ENCODE measurements at places on chromosomes 5 and 9.

DNA sequence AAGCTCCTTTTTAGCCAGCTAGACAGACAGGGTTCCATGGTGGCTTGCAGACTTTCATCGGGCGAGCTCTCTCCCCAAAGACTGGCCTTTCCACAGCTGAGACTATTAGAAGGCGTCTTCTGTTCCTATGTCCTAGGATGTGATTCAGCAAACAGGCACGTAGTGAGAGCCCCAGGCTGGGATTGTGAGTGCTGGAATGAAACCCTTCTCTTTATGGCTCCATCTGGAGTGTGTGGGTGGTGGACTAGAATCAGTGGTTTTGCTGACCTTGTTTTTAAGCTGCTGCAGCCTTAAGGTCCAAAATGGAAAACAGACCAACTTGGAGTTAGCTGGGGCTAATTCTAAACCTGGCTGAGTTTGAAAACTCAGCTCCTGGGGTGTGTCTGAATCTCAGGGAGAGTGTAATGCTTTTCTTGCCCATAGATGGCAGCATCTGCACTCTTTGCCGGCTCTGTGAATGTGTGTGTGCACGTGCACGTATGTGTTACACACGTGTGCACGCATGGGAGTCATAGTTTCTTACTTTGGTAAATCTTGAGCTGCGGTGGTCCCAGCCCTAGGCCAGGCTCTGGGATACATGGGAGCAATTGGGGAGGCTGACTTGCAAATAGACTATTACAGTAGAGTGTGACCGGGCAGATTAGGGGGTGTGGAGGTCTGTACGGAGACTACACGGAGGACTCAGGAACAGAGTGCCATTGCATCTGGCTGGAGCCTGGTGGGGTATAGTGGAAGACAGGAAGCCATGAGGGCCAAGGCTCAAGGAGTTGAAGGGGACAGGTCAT is 10.7 kb downstream of the GSN start:
- DNase-seq: peak; percentile 72

- no peak for DNase-seq
These were observed 31.0 kb downstream of the CSF2 start for GRCh38 chr5:132104556-132104955.

- DNase-seq: no peak
These were observed 42.0 kb downstream of the NR3C1 start for GRCh38 chr5:143361438-143361837.

GRCh38 chr5:16546732-16547131 is 70.1 kb downstream of the RETREG1 start:
- no peak for DNase-seq

GRCh38 chr5:89932771-89933181 is 476.8 kb downstream of the CETN3 start:
- DNase-seq: no peak

- no peak for DNase-seq
These were observed 104.4 kb upstream of the GNA14 start for GRCh38 chr9:77752554-77752953.

- DNase-seq: no peak
These were observed 38.4 kb downstream of the ZSWIM6 start for GRCh38 chr5:61370506-61370905.

- DNase-seq: peak; percentile 82
These were observed at the start of gene TESK1 for GRCh38 chr9:35604578-35605350. Gene TESK1 (plus strand): TSS chr9:35605262. CDS start chr9:35605620, 358 bp downstream.

DNA sequence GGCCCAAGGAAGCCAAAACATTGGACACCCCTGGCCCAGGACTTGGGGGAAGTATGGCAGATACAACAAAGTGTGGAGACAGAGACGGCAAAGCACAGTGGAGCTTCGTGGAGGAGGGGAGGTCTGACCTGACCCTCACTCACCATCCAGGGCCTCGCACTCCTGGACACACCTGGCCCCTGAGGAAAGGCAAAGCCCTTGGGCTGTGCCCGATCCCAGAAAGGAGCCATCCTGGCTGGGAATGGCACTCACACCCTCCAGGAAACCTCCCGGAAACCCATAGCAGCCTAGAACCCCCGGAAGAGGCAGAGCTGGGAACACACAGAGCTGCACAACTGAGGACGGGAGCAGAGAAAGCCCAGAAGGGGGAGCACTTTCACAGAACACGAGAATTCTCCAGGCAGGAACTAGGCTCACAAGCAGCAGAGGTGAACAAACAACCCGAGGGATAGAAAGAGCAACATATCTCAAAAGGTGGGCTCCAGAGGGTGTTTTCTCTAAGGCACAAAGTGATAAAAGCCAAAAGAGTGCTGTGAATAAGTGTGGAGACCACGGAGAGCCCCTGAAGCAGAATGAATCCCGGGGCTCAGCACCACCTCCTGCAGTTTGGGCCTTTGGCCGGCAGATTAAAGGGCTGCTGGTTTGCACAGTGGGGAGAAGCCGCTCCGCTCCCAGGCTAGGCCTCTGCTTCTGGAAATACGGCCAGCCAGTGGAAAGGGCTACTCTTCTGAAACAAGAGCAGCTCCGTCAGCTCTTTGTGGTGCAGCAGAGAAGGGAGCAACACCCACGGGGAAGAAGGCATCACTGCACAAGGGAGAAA is 108.2 kb downstream of the UBE2R2 start:
- DNase-seq: peak; percentile 51

GRCh38 chr5:155926031-155926430 is 400.9 kb upstream of the SGCD start:
- no peak for DNase-seq

GRCh38 chr9:35827486-35827885 is 1.0 kb downstream of the FAM221B start:
- DNase-seq: no peak

DNA sequence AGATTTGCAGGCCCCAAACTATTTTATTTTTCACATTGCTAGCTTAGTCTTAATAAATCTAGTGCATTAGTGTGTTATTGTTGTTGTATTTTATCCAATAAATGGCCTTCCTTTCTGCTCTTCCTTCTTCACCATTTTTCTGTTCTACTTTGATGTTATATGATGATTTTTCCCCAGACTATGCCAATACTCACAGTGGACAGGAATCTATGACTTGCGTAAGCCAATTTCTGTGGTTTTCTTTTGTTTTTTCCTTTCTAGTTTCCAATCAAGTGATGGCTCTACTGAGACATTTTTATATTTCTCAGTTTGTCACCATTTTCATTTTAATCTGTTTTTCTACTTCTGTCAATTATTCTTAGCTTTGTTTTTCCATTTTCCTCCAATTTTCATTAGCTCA is 106.8 kb upstream of the FBXL7 start:
- no peak for DNase-seq

DNA sequence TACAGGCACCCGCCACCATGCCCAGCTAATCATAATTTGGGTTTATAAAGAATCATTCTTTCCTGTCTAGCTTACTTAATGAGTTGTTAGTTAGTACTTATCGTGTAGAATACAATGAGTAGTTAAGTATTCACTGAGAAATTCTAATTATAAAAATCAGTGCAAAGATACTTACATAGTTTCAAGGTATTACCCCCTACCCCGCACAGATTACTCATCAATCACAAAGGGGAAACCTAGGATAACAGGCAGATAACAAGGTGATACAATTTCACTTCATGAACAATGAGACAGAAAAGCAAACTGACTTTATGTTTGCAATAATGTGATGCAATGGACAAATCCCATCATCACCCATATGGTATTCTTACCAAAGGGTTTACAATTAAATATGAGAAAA is 109.6 kb downstream of the FAM174A start:
- DNase-seq: no peak

All from ovary (tissue), 10 donors.